ENCODE measurements at places on chromosomes 16 and 17. TPM values are rescaled to one million over a fixed set of nuclear protein-coding genes. Genes with fewer than 3 reads are reported as not detected.

The PHF12 gene
- total RNA-seq = 9.5 TPM

The SCNN1G gene
- 2.2 TPM for total RNA-seq

The NME2 gene
- total RNA-seq = 576 TPM

The MT1A gene
- 0.43 TPM for total RNA-seq

The TMEM88 gene
- 26.7 TPM for total RNA-seq

The RAB26 gene
- 0.26 TPM for total RNA-seq
